ENCODE measurements at places on chromosomes 2 and 18.

DNA sequence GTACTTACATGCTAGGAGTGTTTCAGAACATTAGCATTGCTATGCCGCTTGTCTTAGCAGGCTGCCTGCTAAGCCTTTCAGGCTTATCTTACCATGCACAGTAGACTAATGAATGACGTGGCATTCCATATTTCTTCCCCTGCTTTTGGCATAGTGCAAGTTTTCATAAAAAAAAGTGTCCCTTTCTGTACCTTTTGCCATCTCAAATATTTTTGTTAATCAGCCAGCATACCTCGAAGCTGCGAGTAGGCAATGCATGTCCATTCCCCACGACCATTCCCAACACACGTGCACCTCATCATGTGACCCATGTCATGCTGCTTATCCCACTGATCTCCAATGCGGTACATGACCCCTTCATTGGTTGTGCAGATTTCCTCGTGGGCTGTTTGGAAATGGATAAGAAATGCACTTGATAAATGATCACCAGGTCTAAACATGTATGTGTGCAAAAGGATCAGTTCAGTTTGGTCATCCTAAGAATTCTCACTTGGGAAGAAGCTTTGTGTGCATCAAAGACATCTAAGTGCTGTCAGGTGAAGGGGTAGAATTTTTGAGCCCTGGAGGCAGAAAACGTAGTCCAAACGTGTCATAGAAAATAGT lies 13.9 kb downstream of the FN1 start:
- no peak for DNase-seq

- peak; percentile 5 for DNase-seq
These were observed 640.2 kb downstream of the RNF144A start for GRCh38 chr2:7557376-7557775.

GRCh38 chr18:317618-318017 lies 49.8 kb upstream of the THOC1 start:
- DNase-seq, result no peak

DNA sequence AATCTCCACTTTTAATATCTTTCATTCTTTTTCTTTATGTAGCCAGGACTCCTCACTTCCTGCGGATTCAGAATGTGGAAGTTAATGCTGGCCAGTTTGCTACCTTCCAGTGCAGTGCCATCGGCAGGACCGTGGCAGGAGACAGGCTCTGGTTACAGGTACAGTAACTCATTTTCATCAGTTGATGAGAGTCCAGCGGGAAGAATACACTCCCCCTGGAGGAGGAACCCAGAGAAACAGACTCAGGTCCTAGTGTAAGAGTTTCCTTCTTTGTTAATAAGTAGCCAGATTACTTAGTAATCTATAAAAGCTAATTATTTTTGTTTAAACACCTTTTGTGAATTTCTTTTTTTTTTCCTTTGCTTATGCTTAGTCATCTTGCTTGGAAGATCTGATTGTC lies 359.4 kb downstream of the PTPRM start:
- DNase-seq, result no peak

DNA sequence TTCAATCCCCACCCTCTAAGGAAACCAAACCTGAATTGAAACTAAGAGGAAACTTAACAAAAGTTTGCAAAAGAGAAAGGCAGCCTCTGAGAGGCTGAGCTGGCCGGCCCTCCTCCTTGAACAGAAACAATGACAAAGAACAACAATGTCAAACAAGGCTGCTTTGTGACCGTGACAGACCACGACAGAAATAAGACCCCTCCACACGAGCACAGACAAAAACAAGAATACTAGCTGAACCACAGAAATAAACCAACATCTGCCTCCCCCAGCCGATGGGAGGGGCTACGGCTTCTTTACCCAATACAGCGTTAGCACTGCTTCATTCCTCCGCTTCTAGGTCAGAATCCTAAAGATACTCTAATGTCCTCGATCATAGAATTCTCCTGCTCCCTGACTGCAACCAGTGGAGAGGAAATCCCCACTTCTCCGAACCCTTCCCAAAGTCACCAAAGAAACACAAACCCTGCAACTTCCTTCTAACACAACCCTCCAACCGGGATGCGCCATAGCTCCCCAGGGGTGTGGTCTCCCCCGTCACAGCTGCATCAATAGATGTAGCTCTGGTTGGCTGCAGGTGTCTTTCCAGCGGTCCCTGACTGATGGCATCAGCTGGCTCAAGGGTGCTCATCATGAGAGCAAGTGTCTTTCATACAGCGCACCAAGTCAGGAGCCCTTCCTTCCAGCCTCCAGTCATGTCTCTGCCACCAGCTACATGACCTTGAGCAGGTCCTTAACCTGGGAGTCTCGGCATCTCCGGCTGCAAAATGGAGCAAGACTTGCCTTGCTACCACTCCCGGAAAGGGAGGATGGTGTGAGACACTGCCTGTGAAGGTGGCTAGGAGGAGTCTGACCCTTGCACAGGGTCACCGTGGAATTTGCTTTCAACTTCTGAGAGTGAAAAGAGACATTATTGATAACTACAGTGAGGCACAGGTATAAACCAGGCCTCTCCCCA lies 198.6 kb downstream of the HAUS1 start:
- no peak for DNase-seq

DNA sequence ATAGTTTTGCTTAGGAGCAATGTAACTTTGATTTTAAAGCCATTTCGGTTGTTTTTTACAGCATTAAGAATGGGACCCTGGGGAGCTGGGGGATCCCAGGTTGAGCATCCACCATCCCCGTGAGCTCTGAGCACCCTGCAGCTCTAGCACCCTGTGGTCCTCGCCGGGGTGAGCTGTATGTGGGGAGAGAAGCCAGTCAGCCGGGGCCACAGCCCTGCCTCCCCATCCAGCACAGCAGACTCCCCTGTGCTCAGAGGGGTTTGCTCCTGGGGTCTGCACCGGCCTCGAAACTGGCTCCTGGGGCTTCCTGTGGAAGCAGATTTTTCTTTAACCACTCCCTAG lies 1.3 kb downstream of the COL6A3 start:
- peak; percentile 33 for DNase-seq

- DNase-seq, result no peak
These were observed 899.3 kb downstream of the TRIB2 start for GRCh38 chr2:13616059-13616458.

- DNase-seq, result no peak
These were observed 43.7 kb downstream of the EPAS1 start for GRCh38 chr2:46340740-46341420.

DNA sequence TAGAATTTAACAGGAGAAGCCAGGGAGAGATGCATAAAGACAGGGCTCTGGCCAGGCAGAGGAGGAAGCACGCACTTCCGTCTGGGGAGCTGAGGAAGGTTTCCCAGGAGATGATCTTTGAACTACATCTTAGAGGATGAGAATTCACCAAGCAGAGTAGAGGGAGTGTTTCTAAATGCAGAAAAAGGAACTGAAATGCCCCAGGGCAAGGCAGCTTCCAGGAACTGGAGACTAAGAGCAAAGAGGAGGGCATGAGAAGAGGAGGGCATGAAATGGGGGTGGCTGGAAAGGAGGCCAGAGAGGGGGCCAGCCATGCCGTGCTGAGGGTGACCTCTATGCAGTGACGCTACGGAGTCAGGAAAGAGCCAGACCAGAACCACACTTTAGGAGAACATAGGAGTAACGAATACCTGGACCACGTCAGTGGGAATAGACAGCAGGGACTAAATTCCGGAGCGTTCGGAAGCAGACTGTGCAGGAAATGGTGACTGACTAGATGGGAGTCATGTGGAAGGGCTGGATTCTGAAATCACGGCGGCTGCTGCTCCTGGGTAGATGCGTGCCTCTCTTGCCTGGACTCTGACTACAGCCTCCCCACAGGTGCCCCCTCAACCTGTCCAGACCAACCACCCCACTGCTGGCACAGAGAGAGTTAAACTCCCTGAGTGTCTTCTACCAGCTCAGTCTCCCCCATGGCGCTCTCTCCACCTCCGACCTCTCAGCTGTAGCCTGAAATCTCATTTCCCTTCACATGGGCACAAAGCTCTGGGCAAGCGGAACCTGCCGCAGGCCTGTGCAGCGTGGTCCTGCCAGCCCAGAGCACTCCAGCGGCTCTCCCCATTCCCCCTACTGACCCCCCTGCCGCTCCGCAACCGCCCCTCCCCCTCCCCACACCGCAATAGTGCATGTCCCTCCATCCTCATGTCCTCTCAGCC lies 87.0 kb upstream of the RTN4 start:
- DNase-seq, result no peak

GRCh38 chr2:147909178-147909577 lies 64.3 kb downstream of the ACVR2A start:
- DNase-seq, result no peak

DNA sequence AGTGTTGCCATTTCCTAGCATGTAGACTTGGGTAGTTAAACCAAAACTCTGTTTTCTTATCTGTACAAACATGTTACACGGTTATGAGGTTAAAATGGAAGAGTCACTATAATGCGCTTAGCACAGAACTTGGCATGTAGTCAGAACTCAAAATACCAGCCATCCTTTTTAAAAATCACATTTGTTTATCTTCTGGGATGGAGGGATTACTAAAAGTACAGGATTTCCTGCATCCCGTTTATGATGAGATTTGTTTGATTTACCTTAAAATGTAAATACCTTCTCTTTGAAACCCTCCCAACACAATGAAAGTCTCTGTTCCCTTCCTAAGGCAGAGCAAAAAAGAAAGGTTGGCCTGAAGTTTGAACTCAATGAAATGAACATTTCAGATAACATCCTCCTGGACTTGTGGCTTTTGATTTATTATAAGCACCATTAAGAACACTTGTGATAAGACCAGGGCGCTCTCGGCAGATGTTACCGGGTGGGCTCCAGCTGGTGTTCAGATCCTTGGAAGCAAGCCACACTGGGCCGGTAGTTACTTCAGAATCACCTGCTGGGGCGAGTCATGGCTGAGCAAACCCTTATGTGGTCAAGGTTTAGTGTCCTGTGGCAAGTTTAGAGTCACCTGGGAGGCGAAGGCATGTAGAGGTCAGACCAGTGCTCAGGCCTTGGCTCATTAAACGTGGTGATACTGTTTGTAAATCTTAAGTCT lies 105.7 kb downstream of the MGAT5 start:
- no peak for DNase-seq

DNA sequence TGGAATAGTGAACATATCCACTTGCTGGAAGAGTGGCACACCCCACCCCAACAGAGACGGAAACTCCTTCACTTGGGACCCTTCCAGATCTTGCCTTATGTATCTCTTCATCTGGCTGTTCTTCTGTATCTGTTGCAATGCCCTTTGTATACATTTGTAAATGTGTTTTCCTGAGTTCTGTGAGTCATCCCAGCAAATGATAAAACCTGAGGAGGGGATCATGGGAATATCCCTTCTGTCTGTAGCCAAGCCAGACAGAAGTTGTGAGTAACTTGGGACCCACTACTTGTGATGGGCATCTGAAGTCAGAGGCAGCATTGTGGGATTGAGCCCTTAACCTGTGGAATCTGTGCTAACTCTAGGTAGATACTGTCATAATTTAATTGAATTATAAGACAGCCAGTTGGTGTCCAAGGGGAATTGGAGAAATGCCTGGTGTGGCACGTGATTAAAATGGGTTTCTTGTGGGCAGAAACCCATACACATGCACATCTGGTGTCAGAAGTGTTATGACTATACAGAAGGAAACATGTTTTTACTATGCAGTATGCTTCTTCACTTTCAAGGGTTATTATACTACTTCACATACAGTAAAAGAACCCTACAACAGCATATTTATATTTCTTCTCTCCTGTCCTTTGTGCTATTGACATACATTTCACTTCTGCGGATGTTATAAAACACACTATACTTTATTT lies 32.3 kb upstream of the TMEM247 start:
- DNase-seq, result no peak

- DNase-seq, result peak; percentile 83
These were observed 284.5 kb downstream of the ZNF521 start for GRCh38 chr18:25067275-25068025.

- DNase-seq, result no peak
These were observed 200.4 kb downstream of the MEMO1 start for GRCh38 chr2:31810200-31810917.

DNA sequence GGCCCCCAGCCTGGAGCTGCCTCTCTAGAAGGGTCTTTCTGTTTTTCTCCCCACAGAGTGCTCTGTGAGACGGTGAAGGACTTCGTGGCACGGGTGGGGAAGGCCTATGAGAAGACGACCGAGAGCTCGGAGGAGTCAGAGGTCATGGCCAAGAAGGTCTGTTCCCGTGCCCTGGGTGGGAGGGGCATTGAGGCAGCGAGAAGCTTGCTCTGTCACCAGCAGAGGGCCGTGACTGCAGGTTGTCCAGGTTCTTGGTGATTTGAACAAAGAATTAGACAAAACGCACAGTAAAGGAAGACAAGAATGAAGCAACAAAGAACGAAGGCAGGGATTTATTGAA lies 93.9 kb downstream of the DGKD start:
- no peak for DNase-seq

DNA sequence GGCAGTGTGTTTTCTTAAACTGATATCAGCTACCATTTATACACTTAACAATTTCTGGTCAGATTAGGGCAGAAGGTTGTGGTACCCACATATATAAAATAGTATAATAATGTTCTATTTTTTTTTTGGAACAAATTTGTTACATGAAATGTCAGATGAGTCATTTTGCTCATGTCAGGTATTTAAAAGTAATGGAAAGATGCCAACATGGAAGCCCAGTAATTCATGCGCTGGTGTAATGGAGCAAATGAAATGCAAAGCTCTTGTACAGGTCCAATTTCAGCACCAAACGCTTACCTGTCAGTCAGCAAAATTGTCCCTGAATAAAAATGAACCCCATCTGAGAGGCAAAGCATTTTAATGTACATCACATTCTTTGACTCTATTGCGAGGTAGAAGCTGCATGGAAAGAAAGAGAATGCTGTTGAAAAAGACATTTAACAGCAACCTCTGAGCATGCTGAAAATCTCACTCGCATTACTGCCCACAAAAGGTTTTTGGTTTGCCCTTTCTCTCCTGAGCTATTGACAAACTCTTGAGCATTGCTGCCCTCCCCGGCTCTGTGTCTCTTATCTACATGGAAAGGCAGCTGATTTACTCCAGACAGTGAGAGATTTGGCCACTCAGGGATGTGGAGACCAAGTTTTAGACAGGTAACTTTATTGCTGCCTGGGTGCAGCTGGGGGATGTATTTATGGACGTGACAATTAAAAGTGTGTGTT lies 217.5 kb downstream of the CAMKMT start:
- DNase-seq, result peak; percentile 29

DNA sequence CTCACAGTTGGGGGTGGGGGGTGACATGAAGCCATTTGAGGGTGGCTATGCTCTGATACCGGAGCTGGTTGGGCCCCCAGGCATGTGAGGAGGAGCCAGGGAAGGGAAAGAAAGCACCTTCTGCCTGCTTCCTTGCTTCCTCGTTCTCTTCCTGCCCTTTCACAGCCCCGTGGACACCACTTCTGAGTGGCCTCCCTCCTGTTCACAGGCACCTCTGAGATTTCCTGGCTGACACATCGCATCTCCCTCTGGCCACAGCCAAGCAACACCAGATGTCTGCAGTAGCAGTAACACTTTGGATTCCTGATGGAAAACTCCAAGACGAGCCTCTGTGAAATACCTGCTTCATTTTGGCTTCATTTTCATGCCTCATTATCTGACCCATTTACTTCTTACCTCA lies 64.7 kb upstream of the ST3GAL5 start:
- no peak for DNase-seq

Measured in adipocyte (in vitro differentiated cells).